Activated CD4-positive, alpha-beta memory T cell treated with anti-CD3 and anti-CD28 coated beads, Interleukin-2, amount 10 ng/mL, durations not matched to agents 7 days and 5 days (primary cell): ENCODE measurements at places on chromosomes 13 and 19. TPM values are rescaled to one million over a fixed set of nuclear protein-coding genes. Genes with fewer than 3 reads are reported as not detected.

- no peak for DNase-seq
Measured at GRCh38 chr13:44437356-44438233, 64.0 kb downstream of the SERP2 start.

DNA sequence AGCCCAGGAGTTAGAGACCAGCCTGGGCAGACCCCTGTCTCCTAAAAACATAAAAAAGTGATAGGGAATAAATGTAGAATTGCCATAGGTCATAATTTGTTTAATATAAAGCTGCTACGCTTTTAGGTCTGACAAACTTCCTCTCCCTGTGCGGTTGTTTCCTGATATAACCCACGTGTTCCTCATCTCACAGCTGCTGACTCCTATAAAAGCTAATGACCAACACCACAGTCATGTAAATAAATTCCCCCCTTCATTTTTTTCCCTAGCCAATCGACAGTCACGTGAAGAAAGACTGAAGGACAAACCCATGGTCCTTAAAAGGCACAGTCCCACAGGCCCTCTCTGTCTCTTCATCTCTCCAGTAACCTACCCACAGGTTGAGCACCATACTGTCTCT lies 27.5 kb downstream of the ZNF266 start:
- no peak for DNase-seq

DNA sequence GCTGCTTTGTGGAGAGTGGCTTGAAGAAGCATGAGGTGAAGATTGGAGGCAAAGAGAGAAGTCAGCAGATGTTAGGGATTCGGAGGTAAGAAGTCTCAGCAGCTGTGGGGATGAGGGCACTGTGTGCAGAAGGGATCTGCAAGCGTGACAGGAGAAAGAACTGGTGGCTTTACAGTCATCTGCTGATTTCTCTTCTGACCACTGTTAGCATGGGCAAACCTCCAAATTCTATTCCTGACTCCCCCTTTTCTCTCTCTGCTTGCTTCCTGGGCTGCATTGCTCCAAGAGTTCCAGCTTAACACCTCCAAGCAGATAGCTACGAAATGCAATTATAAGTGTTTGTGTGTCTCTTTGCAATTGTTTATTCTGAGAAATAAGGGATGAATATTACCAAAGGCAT lies 159.6 kb downstream of the GGACT start:
- DNase-seq = no peak

- no peak for DNase-seq
Measured at GRCh38 chr19:46764817-46765291, 18.6 kb upstream of the STRN4 start.

Gene ZFP28
- total RNA-seq = 3.1 TPM

Gene PALM
- not detected for total RNA-seq

Gene OVOL3
- total RNA-seq = not detected

Gene FFAR3
- total RNA-seq = 0.63 TPM
